ENCODE measurements at places on chromosomes 7 and 10.

- no peak for DNase-seq
These were observed 12.4 kb upstream of the RET start for GRCh38 chr10:43064331-43065075.

DNA sequence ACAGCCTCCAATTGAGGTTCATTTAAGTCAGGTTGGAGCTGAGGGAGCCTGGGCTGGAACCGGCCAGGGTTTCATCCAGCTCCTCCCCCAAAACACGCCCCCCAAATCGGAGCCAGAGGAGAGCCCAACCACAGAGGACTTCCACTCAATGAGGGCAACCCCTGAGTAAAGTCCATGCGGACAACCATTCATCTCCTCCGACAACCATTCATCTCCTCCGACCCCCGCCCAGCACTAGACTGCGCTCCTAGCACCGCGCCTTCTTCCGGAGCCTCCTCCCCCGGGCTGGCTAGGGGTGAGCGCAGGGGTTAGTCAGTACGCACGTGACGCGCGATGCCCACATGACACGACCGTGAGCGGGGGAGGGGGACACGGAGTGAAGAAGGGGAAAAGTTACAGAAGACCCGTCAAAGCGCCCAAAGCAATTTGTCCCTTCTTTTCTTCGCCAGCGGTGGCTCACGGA lies 1.4 kb downstream of the MAGI2 start:
- DNase-seq, result peak; percentile 63

GRCh38 chr10:72709041-72709440 lies 17.1 kb downstream of the MCU start:
- DNase-seq, result no peak

- no peak for DNase-seq
These were observed 17.2 kb upstream of the FGFR2 start for GRCh38 chr10:121615435-121615793.

DNA sequence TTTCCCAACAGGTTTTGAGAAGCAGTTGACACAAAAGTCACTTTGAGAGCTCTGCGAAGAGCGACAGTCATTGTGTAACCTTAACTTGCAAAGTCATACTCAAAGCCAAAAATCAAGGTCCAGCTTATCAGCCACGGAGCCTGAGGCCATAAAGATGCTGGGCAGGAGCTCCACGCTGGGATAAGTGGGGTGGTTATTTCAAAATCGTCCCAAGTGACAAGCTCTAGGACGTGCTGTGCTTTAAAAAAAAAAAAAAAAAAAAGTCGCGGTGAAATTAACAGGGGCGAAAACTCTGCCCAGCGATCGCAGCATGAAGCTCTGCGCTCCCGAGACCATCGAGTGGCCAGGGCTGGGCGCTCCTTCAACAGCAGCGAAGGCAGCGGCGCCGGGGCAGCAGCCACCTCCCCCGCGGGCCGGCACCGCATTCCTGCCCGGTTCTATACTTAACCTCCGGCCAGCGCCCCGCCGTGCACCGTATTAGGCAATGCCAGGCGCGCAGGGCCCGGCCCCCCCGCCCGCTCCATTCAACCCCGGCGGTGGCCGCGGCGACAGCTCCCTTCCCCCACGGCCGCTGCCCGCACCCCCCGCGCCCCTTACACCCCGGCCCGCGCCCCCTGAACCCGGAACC lies 657 bp downstream of the HACD1 start:
- peak; percentile 49 for DNase-seq

DNA sequence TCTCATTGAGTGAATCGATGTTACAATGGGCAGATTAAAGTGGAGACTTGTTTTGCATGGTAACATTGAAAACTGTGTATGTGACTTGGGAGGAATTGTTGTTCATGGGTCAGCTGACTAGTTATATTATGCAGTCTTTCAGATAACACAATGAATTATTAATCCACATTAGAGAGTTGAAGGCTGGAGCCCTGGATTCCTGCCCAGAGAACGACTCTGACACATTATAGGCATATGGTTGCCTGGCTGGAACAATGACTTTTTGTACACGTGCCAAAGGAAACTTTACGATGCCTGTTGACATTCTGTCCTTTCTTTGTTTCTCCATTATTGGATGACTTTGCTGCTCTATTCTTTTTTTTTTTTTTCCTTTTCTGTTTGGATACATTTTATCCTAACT lies 52.3 kb upstream of the TMEM229A start:
- no peak for DNase-seq

- DNase-seq, result no peak
These were observed 292.9 kb downstream of the BAMBI start for GRCh38 chr10:28970231-28970630.

Data from stimulated activated CD8-positive, alpha-beta memory T cell treated with anti-CD3 and anti-CD28 coated beads, Interleukin-4, amount 100 ng/mL, for 48 hours (primary cell).